H7 (cell line): ENCODE measurements at places on chromosomes 4 and X.

DNA sequence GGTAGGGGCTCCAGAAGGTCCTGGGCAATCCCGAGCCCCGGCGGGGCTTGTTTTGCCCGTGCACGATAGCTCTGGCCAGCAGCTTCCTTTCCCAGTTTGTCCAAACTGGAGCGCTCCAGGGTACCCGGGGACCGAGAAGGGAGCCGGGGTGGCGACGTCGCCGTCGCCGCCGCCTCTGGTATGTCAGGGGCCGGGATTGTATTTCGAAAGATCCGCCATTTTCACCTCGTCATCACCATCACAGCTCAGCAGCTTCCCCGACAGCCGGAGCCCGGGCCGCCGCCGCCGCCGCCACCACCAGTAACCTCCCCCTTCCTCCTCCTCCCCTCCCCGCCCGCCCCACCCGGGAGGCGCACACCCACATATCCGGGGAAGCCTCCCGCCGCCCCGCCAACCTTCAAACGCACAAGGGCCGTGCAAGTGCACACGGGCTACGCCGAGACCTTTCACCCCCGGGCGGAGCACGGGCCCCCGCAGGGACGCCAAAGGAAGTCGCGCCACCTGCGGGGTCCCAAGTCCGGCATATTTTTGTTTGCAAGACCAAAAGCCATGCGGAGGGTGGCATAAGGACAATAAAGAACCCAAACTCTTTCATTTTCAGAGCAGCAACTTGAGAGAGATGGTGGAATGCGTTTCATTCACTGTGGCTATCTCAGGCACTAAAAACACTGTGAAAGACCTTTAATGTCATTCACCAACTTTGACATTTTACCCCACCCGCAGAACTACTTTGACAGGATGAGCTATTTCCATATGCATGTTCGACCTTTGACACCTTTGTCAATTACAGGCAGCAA lies at the start of gene LIN54:
Gene LIN54, minus strand, starts transcription at position 302 of the 797 bp plus-strand sequence. CDS start 25,979 bp downstream, outside the sequence.
- peak; percentile 85 for DNase-seq

DNA sequence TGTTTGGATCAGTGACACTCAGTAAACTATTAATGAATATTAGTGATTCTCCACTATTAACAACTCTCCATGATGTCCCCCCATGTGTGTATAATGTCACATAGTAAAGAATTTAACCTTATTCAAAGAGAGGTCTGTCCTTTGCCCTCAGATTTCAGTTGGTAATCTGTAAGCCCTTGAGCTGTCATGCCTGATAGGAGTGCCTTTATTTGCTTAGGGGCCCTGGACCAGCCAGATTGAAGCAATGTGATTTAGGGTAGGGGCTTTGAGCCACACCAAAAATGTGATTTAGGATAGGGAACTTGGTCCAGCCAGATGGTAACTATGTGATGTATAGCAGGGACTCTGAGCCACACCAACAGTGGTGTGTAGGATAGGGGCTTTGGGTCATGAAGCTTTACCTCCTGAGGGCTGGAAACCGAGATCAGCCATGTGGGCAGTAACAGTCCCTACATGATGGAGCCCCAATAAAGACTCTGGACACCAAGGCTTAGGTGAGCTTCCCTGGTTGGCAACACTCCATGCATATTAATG lies 44.3 kb upstream of the PAGE4 start:
- DNase-seq, result no peak

- no peak for DNase-seq
Observed at GRCh38 chrX:20394451-20394850, 127.7 kb upstream of the RPS6KA3 start.

- DNase-seq, result no peak
Observed at GRCh38 chr4:23720556-23720955, 169.3 kb downstream of the PPARGC1A start.

GRCh38 chrX:151765026-151765425 lies 30.5 kb downstream of the CNGA2 start:
- no peak for DNase-seq

DNA sequence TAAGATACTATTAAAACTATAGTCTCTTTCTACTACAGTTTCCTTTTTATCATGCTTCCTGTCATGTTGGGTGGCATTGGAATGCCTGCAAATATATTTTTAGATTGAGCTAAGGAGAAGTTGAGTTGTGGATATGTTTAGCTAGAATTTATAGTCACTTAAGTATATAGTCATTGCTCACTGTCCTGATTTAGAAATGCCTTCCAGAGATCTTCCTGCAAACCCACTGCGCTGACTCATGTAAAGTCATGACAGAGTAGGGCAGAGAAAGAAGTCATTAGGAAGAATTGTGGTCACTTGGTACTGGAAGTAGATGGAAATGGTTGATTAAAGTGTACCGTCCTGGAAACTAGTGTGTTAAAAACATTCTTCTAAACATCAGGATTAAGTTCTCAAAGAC lies 490.3 kb upstream of the PABPC4L start:
- no peak for DNase-seq

DNA sequence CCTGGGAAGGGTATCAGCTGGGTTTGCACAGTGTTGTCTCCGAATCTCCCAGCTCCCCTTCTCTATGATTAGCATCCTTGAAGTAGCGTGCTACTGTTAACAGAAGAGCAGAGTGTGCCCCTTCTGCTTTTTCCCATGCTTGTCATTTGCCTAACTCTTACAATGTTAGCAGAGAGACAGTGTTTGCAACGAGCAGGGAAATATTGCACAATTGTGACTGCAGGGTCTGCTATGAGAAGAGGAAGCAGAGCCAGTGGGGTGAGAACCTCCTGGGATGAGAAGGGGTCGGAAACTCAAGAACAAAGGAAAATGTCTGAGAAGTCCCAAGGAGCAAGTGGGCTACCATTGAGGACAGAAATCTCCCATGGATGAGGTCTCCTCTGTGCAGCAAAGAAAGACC lies 7.8 kb upstream of the CHRNA9 start:
- no peak for DNase-seq

GRCh38 chr4:1255151-1255550 lies 6.2 kb upstream of the CTBP1 start:
- DNase-seq, result no peak

DNA sequence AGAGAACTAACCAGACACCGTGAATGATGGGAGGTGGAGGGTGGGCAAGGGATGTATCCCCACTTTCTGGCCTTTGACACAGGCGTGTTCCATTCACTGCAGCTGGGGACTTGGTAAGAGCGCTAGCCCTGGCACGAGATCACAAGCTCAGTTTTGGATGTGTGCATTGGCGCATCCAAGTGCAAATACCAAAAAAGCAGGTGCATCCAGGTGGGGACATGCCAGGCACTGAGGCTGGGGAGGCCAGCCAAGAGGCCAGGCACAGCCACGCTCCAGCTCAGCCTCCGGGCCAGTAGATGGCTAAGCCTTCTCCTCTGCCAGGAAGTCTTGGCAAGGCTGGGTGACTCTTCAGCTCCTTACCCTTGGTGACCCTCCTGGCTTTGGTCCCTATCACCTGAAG lies 4.4 kb upstream of the ZFP92 start:
- no peak for DNase-seq

GRCh38 chr4:84690481-84690880 lies 107.6 kb downstream of the CDS1 start:
- no peak for DNase-seq

GRCh38 chrX:67961516-67961915 lies 417.7 kb downstream of the AR start:
- DNase-seq, result no peak

GRCh38 chr4:182023469-182023868 lies 219.7 kb upstream of the TENM3 start:
- no peak for DNase-seq

GRCh38 chr4:74322301-74322700 lies 14.0 kb downstream of the EPGN start:
- no peak for DNase-seq

GRCh38 chrX:105488716-105489115 lies 268.2 kb upstream of the TEX13A start:
- no peak for DNase-seq

- DNase-seq, result peak; percentile 68
Observed at GRCh38 chr4:86223472-86223871, 136.4 kb downstream of the MAPK10 start.

DNA sequence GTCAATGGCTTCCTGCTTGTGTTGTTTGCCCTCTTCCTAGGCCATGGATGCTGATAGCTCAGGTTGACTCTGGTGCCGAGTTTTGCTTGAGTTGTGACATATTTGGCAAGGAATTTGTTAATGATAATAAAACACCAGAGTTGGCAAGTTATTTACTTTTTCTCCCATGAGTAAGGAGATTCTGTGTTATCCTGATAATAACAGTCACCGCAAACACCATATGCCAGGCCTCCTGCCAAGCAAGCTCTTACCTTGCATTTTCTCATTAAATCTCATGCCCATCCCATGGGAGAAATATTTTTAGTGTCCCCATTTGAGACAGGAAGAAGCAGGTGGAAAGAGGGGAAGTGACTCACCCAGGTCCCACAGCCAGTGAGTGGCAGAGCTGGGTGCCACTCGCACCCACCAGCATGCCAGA lies 67.4 kb upstream of the CLCN4 start:
- DNase-seq, result no peak

DNA sequence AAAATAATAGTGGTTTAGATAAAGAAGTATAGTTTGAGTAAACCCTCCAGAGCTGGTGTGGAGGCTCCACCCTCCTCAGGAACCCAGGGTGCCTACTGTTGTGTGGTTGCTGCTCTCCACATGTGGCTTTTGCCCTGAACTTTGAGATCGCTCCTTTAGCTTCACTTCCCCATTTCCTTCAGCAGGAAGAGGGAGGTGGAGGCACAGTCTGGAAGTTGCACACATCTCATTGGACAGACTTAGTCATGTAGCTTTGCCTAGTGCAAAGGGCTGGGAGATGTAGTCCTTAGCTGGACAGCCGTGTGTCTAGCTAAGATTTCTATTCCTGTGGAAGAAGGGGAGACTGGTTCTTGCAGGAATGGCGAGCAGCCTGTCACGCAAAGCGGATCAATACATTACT lies 37.9 kb downstream of the RGS12 start:
- no peak for DNase-seq

- DNase-seq, result no peak
Observed at GRCh38 chr4:12118651-12119213, 690.0 kb upstream of the HS3ST1 start.

DNA sequence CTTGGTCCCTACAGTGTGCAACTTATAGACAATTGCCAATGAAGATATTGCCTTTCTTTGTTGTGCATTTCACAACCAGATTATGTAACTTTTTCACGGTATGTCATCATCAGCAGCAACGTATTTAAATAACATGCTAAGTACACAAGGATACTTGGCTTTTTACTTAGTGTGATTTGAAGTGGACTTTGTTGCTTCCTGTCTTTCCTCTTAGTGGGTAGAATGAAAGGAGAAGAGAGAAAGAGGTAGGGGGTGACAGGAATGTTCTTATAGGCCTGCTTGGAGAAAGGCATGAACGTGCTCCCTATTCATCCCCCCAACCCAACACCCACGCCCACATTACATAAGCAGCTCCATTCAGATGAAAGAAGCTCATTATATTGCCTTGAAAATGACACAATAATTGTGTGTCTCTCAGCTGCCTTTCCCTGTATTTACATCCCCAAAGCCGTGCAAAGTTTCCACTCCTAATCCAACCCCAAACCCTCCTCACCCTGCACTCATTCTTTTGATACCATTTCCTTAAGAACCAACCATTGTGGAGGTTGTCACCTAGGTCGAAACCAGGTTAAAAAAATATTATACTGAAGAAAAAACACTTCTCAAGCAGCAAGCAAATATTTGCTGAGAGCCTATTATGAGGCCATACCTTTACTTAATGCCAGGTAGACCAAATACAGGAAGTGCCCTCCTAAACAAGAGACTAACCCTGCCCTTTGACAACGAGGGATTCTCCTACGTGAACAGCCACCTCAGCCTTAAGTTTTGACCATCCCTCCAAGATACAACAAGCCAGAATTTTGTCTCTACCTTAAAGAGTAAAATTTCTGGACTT lies 25.2 kb upstream of the GK start:
- DNase-seq, result no peak

DNA sequence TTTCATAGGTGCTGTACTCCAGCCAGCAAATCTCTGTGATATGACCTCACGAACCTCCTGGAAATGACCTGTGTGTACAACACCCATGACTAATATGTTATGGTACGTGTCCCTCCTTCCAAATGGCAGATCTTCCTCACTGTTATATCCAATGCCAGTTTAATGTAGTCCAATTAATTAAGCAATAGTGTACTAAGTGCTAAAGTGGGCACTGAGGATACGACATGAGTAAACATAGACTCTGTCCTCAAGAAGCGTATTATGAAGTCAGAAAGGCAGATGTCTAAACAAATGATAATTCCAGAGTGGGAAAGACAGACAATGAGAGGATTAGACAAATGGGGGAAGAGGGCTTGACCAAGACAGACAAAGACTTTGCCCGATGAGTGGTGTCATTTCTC lies 33.9 kb downstream of the GPRIN3 start:
- DNase-seq, result no peak
